ENCODE measurements at places on chromosomes 7 and 10.

- H3K4me1 ChIP-seq = no peaks in the 10 kb centered on the region
- DNase-seq = no peak
- no peaks in the 10 kb centered on the region for H3K27me3 ChIP-seq
- no peak overlapping the region for H3K4me3 ChIP-seq
- H3K27ac ChIP-seq = no peak overlapping the region
These were observed 84.2 kb upstream of the DIP2C start for GRCh38 chr10:773562-774161.

GRCh38 chr10:71210542-71210871, 1.9 kb upstream of the UNC5B start:
- H3K27me3 ChIP-seq = peaks cover 77% of the 10 kb centered on the region
- no peak overlapping the region for H3K27ac ChIP-seq
- no peak for DNase-seq
- peak overlapping the region; percentile 10 for H3K4me3 ChIP-seq
- no peaks in the 10 kb centered on the region for H3K4me1 ChIP-seq

DNA sequence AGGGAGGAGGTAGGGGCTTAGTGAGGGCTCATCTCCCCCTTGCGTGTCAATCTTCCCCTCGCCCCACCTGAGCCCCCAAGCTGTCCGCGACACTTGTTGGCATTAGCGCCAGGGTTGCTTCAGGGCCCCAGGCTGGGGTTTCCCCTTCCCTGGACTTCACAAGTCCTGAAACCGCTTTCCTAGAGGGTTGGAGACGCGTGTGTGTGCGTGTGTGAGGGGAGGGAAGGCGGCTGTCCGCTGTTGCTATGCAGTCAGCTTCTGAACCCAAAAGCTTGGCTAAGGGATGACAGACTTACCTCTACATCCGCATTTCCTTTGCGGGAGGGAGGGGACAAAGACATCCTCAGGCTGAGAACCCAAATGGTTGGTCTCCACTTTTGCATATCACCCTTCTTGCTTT, 803 bp downstream of the GOLGA7B start:
- peaks cover 3% of the 10 kb centered on the region for H3K36me3 ChIP-seq
- DNase-seq = no peak
- H3K27me3 ChIP-seq = no peaks in the 10 kb centered on the region
- H3K27ac ChIP-seq = peak overlapping the region; percentile 29
- peaks cover 37% of the 10 kb centered on the region for H3K4me1 ChIP-seq

DNA sequence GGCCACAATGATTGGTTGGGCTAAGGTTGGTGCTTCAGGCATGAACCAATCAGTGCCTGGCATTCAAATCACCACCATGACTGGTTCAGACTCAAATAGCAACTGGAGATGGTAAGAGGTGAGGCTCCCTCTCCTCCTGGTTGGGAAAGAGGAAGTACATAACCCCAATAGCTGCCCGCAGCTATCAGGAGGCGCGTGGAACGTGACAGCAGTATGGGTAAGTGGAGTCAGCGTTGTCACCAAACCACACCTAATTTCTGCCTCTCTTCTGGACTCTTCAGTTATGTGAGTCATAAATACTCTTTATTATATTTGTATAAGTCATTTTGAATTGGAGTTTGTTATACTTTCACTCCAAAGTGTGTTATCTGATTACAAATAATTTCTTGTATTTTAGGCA, 17.9 kb upstream of the ITGA8 start:
- H3K36me3 ChIP-seq = no peaks in the 10 kb centered on the region
- no peak overlapping the region for H3K27ac ChIP-seq
- no peak overlapping the region for H3K4me3 ChIP-seq
- H3K27me3 ChIP-seq = peaks cover 23% of the 10 kb centered on the region
- DNase-seq = no peak

- no peak for DNase-seq
- no peak overlapping the region for H3K27ac ChIP-seq
- H3K27me3 ChIP-seq = no peaks in the 10 kb centered on the region
These were observed 99.8 kb upstream of the HGF start for GRCh38 chr7:81869670-81870069.

- no peak overlapping the region for H3K27ac ChIP-seq
- no peaks in the 10 kb centered on the region for H3K36me3 ChIP-seq
- H3K27me3 ChIP-seq = peaks cover 10% of the 10 kb centered on the region
- no peaks in the 10 kb centered on the region for H3K4me1 ChIP-seq
These were observed 120.0 kb upstream of the EGFR start for GRCh38 chr7:54898659-54899340.

GRCh38 chr10:49351669-49352068, 44.2 kb downstream of the DRGX start:
- no peak overlapping the region for H3K4me3 ChIP-seq
- H3K27me3 ChIP-seq = peaks cover 5% of the 10 kb centered on the region
- DNase-seq = no peak
- H3K4me1 ChIP-seq = no peaks in the 10 kb centered on the region
- no peak overlapping the region for H3K27ac ChIP-seq

- no peak overlapping the region for H3K4me3 ChIP-seq
- no peak for DNase-seq
- peaks cover 26% of the 10 kb centered on the region for H3K27me3 ChIP-seq
- H3K4me1 ChIP-seq = no peaks in the 10 kb centered on the region
These were observed 14.4 kb downstream of the DENND2A start for GRCh38 chr7:140625908-140626868.

- H3K36me3 ChIP-seq = no peaks in the 10 kb centered on the region
- DNase-seq = no peak
- no peak overlapping the region for H3K27ac ChIP-seq
- H3K4me1 ChIP-seq = no peaks in the 10 kb centered on the region
- H3K4me3 ChIP-seq = no peak overlapping the region
- no peaks in the 10 kb centered on the region for H3K27me3 ChIP-seq
These were observed 242.7 kb upstream of the SEMA3C start for GRCh38 chr7:81161451-81162075.

DNA sequence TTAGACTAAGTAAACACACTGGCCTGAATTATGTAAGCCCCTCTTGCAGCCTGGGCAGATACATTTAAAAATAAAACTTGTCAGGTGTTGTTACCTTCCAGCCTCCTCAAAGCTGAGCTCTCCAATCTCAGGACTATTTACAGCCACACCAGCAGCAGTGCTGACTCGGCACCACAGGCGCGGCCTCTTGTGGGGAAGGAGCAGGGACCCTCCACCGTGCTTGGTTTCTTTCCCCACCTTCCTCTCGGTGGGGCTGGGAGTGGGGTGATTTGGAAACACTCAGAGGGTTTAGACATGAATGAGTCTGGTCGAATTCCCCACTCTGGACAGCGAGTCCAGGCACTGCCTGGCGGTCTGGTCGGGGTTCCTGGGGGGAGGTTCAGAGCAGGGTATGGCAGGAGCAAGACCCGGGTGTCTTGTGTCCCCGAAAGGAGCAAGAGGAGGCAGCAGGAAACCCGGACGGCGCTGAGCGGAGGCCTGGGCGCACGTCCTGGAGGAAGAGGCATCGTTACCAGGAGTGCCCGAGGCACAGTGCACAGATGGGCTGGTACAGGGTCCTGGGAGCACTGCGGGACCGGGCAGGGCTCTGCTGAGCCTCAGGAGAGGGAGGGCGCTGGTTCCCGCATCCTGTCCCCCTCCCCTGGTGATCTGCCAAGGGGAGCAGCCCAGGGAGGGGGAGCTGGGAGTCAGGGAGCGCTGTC, 29.2 kb upstream of the CFAP46 start:
- no peaks in the 10 kb centered on the region for H3K36me3 ChIP-seq
- H3K4me3 ChIP-seq = no peak overlapping the region
- no peaks in the 10 kb centered on the region for H3K4me1 ChIP-seq
- peaks cover 35% of the 10 kb centered on the region for H3K27me3 ChIP-seq
- no peak overlapping the region for H3K27ac ChIP-seq
- DNase-seq = no peak

- no peak overlapping the region for H3K4me3 ChIP-seq
- no peak overlapping the region for H3K27ac ChIP-seq
- no peaks in the 10 kb centered on the region for H3K27me3 ChIP-seq
These were observed 140.7 kb upstream of the CALCR start for GRCh38 chr7:93715234-93715633.

DNA sequence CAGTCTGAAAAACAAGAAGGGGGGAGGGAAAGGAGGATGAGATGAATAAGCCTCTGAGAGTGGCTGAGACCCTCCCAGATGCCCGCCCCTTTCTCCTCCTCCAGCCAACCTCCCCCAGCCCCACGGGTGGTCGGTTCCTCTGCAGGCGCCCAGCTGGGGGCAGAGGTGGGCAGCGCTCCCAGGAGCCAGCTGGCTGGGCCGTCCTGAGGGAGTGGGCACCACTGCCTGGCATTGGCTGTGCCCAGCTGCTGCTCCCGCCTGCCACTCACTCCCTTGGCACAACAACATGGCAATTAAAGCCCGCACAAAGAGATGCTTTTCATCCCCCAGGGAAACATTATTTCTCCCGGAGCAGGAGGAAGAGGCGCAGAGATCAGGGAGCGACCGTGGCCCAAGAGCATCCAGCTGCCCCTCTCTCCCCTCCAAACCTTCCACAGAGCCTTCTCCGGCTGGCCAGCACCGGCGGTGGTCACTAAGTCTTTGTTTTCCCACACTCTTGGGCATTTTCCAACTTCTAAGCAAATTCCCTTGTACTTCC, 107.2 kb downstream of the SPDYE5 start:
- no peaks in the 10 kb centered on the region for H3K27me3 ChIP-seq
- no peak for DNase-seq
- no peak overlapping the region for H3K4me3 ChIP-seq
- H3K4me1 ChIP-seq = no peaks in the 10 kb centered on the region

- H3K4me3 ChIP-seq = no peak overlapping the region
- no peak overlapping the region for H3K27ac ChIP-seq
- peaks cover 18% of the 10 kb centered on the region for H3K36me3 ChIP-seq
- no peaks in the 10 kb centered on the region for H3K27me3 ChIP-seq
- no peak for DNase-seq
These were observed 224.7 kb downstream of the VTI1A start for GRCh38 chr10:112671743-112672142.

GRCh38 chr10:77603534-77603927, 34.1 kb downstream of the KCNMA1 start:
- no peak overlapping the region for H3K4me3 ChIP-seq
- no peak overlapping the region for H3K27ac ChIP-seq
- peaks cover 13% of the 10 kb centered on the region for H3K4me1 ChIP-seq
- H3K36me3 ChIP-seq = no peaks in the 10 kb centered on the region
- DNase-seq = no peak

GRCh38 chr10:97388152-97388551, 13.0 kb downstream of the RRP12 start:
- no peaks in the 10 kb centered on the region for H3K4me1 ChIP-seq
- H3K4me3 ChIP-seq = peak overlapping the region; percentile 27
- no peak for DNase-seq
- H3K27ac ChIP-seq = no peak overlapping the region

GRCh38 chr10:1182280-1183032, 126.3 kb downstream of the WDR37 start:
- H3K4me3 ChIP-seq = no peak overlapping the region
- H3K27ac ChIP-seq = no peak overlapping the region
- H3K4me1 ChIP-seq = peaks cover 5% of the 10 kb centered on the region
- no peak for DNase-seq
- H3K36me3 ChIP-seq = no peaks in the 10 kb centered on the region

GRCh38 chr7:25093268-25093826, 31.7 kb downstream of the CYCS start:
- H3K4me1 ChIP-seq = peaks cover 11% of the 10 kb centered on the region
- no peak overlapping the region for H3K27ac ChIP-seq
- DNase-seq = peak; percentile 62
- H3K36me3 ChIP-seq = no peaks in the 10 kb centered on the region
- no peaks in the 10 kb centered on the region for H3K27me3 ChIP-seq

DNA sequence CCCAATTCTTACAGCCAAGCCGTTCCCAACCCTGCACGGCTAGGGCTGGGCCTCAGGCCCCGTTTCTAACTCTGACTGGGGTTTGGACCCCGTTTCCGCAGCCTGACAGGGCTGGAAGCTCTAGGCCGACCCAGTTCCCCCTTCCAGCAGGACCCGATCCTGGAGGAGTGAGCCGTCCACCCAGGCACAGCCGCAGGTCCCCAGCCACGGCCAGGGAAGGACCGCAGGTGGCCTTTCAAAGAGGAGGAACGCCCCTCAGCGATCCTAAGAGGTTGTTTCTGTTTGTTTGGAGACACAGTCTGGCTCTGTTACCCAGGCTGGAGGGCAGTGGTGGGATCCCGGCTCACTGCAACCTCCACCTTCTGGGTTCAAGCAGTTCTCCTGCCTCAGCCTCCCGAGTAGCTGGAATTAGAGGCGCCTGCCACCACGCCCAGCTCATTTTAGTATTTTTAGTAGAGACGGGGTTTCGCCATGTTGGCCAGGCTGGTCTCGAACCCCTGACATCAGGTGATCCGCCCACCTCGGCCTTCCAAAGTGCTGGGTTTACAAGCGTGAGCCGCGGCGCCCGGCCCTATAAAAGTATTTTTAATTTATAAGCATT, 778 bp upstream of the GET4 start:
- H3K4me3 ChIP-seq = no peak overlapping the region
- H3K27ac ChIP-seq = no peak overlapping the region
- peaks cover 10% of the 10 kb centered on the region for H3K4me1 ChIP-seq

DNA sequence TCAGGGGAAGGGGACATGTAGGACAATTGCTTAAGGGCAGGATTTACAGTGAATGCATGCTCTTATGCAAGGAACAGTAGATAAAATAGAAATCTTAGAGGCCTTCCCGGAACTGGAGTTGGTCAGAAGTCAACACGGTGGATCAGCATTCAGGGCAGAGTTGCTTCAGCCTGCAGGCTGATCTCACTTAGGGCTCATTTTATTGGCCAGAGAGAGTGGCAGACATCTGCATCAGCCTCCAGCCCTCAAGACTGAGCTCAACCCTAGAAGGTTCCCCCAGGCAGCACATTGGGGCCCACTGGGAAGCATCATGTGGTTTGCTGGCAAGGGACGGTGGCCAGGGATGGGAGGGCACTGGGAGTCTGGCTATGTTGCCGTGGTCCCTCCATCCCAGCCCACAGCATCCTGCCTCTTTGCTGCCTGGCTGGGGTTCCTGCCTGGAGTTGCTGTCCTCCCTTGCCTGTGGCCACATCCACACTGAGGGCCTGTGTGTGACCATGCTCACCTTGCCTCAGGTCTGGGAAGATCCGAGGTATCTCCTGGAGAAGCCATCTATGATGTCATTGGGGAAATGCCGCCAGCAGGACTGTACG, 13.0 kb downstream of the SCART1 start:
- peak; percentile 6 for DNase-seq
- no peak overlapping the region for H3K27ac ChIP-seq
- no peaks in the 10 kb centered on the region for H3K27me3 ChIP-seq
- H3K4me3 ChIP-seq = no peak overlapping the region
- H3K36me3 ChIP-seq = no peaks in the 10 kb centered on the region

DNA sequence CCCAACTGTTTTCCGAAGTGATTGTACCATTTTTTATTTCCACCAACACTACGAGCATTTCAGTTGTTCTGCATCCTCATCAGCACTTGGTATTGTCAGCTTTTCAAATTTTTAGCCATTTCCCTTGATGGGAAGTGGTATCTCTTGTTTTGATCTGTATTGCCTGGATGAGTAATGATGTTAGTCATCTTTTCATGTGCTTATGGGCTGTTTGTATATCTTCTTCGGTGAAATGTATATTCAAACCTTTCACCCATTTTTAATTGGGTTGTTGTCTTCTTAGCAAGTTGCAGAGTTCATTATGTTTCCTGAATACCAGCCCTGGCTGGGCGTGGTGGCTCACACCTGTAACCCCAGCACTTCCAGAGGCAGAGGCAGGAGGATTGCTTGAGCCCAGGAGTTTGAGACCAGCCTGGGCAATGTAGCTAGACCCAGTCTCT, 22.1 kb downstream of the CLIP2 start:
- DNase-seq = no peak
- peaks cover 19% of the 10 kb centered on the region for H3K27me3 ChIP-seq
- H3K4me3 ChIP-seq = no peak overlapping the region
- H3K4me1 ChIP-seq = peaks cover 16% of the 10 kb centered on the region
